ENCODE measurements at places on chromosomes 12 and 14.
A peak's percentile ranks its signal among the peaks of the same experiment; 100 is the strongest.

- DNase-seq: no peak
These were observed 77.3 kb downstream of the SNAPC1 start for GRCh38 chr14:61839507-61839906.

DNA sequence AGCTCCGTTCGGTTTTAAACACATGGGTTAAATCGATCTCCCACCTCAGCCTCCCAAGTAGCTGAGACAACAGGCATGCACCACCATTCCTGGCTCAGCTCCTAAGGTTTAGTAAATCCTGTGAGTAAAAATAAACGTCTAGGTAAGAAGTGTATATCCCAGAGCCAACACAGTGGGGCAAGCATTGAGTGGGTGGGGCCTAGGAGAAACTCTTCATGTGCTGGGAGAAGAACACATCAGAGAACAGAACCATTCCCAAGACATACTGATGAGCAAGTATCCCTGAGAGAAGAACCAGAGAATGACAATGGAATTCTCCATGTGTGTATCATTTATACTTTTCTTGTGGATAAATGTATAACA is 86.3 kb downstream of the SEC23A start:
- DNase-seq: no peak

DNA sequence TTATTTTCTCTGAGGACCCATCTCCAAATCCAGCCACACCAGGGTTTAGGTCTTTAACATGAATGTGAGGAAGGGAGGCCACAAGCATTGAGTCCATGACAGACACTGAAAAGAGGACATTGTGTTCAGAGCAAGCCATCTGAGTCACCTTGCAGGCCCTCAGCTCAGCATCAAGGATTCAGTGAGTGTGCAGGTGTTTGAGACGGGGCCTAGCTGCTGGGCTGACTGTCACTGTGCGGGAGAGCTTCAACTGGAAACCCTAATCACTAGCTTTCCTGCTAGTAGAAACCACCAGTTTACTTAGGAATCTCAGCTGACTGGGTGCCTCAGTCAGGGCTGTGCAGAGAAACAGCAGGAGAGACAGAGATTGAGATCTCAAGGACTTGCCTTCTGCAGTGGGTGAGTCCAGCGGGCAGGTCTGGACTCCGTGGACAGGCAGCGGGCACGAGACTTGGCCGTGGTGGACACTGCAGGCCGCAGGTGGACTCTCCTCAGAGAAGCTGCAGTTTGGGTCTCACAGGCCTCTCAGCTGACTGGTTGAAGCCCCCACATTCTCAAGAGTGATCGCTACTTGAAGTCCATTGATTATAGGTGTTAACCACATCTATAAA is 86.1 kb upstream of the DYNC1H1 start:
- DNase-seq: no peak

DNA sequence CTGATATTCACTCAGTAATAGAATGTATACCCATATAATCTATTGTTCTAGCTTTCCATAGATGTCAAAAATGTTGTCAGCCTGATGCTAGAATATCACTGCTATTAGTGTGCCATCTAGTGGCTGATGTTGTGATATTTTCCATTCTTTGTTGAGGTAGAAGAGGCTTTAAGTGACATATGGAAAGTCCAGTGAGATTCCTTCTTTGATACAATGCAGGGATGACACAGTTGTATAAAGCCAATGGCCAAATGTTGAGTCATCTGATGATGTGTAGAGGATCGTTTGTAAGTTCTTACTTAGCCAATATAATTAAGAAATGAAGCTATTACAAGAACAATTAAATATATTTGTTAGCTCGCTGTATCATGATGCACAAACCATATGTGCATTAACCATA is 58.1 kb upstream of the PCED1B start:
- DNase-seq: peak; percentile 86

- DNase-seq: no peak
These were observed 52.0 kb upstream of the PSMA6 start for GRCh38 chr14:35240231-35240630.

GRCh38 chr12:82855872-82856271 is 169.2 kb downstream of the TMTC2 start:
- no peak for DNase-seq

DNA sequence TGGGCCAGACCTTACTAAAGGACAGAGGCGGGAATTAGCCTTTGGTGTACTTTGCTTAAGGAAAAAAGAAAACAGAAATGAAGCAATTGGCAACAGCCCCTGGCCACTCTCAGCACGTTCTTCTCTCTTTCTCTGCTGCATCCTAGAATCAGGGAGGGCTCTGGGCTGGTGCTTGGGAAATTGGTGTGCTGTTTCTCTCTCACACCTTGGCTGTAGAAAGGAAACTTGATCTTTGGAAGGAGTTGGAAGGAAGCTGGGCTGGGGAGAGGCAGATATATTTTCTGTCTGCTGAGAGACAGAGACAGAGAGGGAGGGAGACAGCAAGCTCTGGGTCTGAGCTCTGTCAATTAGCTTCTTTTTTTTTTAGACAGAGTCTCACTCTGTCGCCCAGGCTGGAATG is 27.4 kb downstream of the NOS1 start:
- no peak for DNase-seq

DNA sequence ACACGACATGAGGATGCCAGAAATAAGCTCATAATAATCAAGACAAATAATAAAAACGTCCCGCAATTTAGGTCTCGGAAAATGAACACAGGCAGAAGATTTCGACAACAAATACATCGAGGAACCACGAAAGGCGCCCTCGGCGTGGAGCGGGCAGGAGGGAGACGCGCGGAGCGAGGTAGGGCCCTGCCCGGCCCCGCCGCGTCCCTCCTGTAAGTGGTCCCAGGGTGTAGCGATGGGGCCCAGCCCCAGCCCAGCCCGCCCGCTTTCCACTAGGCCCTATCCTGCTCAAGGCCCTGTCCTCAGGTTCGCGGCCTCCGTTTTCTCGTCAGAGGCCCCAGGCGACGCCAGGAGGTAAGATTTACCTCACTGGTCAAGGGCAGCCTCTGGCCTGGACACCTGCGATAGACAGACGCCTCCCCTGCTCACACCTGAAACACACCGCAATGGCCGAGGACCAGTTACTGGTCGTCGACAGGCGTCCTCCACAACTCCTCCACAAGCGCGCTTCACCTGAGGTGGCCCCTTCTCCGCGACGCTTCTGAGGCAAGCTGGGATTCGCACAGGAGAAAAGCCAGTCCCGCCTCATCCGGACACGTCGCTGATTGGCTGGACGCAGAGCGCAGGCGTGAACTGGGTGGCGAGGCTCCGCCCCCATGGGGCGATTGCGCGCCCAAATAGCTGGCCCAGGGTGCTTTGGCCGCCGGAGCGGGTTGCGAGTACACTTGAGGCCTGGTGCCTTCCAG is at the start of gene SYCP3:
Gene SYCP3 (minus strand): TSS at position 543 of the 746 bp plus-strand sequence. CDS start 1,527 bp downstream, outside the sequence.
- no peak for DNase-seq

DNA sequence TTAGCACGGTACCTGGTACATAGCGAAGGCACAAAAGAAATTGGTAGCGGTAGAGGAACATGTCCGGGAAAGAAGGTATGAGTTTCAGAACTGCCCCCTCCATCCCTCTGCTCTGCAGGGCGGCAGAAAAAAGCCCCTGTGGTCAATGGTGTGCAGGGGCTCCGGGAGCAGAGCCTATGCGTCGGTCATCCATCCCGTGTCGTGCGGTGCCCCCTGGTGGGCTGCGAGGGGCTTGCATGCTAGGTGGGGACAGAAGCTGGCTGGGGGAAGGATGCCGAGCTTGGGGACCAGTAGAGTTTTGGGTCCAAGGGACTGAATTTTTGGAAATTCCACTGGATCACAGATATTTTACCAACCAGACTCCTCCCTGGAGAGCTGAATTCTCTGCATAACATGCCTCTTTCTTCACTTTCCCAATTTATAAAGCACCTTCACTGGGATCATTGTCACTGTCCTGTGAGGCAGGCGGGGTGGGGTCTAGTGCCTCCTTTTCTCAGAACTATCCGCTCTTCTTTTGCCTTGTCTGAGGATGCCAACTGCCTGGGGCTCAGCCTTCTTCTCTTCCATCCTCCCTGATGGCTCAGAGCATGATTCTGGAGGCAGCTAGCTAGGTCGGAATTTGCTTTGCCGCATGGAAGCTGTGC is 148.7 kb downstream of the SMOC1 start:
- DNase-seq: peak; percentile 66

All from OCI-M1 (cell line).